ENCODE measurements at places on chromosomes 16 and 17.

- DNase-seq: no peak
These were observed 3.8 kb upstream of the NPB start for GRCh38 chr17:81898029-81898866.

DNA sequence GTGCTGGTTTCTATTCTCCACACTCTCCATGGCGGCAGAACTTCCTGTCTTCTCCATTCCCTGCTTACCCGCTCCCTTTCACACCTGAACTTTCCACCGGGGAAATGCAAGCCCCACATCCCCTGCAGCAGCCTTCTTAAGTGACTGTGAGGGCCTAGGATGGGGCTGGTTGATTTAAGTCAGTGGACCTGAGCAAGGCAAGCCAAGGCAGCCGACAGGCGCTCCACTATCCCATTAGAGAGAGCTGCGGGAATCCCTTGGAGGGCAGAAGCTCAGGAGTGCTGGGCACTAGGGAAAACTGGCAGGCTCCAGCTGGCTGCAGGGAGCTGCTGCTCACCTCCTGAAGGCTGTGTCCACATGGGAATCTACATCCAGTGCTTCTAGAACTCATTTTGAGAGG is 36.1 kb upstream of the SLC25A19 start:
- DNase-seq: no peak

- DNase-seq: no peak
These were observed 9.4 kb downstream of the METTL9 start for GRCh38 chr16:21608639-21609328.

DNA sequence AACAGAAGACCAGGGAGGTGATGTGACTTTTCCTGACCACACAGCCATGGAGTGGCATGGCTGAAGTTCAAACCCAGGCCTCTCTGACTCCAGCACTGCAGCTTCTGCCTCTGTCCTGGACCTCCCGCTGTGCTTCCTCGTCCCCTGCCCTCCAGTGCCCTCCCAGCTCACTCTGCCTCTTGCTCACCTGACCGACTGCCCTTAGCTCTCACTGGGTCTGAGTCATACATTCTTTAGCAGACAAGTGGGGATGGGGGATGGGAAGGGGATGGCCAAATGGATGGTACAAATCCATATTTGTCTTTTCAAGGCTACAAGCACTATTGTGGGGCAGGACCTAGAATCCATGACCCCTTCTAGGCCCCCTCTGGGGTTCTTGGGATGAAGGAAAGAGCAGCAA is 33.0 kb downstream of the PITPNM3 start:
- DNase-seq: no peak

DNA sequence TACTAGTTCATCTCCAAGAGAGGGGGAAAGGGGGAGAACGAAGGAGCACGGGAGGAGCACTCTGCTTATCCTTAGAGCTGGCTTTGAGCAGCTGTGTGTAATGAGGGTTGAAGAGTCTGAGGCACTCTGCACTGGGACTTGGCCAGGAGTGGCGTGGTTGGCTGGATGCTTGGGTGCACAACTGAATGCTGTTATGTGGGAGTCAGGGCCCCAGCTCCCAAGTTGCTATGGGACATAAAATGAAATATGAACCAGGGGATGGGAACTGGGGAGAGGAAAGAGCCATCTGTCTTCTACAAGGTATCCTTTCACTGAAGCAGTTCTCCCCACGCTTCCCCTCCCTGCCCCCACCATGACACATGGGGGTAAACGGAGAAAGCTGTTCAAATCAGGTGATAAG is 105.9 kb upstream of the ANKFN1 start:
- DNase-seq: no peak

GRCh38 chr17:36851250-36851649 is 86.0 kb upstream of the LHX1 start:
- no peak for DNase-seq
